ENCODE measurements at places on chromosomes 2 and 18. TPM values are rescaled to one million over a fixed set of nuclear protein-coding genes. Genes with fewer than 3 reads are reported as not detected.
A peak's percentile ranks its signal among the peaks of the same experiment; 100 is the strongest.

DNA sequence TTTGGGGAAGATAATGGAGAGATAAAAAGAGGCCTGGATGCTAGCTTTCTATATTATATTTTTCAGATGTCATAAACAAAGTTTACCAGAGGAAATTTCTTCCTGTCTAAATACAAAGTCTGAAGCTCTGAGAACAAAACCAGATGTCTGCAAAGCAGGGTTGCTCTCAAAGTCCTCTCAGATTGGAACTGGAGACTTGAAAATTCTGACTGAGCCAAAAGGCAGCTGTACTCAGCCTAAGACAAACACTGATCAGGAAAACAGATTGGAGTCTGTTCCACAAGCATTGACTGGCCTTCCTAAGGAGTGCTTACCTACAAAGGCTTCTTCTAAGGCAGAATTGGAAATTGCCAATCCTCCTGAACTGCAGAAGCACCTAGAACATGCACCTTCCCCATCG lies 25.1 kb downstream of the KDM3A start:
- no peak for DNase-seq

GRCh38 chr2:216888081-216888480 lies 28.2 kb upstream of the TNP1 start:
- no peak for DNase-seq

DNA sequence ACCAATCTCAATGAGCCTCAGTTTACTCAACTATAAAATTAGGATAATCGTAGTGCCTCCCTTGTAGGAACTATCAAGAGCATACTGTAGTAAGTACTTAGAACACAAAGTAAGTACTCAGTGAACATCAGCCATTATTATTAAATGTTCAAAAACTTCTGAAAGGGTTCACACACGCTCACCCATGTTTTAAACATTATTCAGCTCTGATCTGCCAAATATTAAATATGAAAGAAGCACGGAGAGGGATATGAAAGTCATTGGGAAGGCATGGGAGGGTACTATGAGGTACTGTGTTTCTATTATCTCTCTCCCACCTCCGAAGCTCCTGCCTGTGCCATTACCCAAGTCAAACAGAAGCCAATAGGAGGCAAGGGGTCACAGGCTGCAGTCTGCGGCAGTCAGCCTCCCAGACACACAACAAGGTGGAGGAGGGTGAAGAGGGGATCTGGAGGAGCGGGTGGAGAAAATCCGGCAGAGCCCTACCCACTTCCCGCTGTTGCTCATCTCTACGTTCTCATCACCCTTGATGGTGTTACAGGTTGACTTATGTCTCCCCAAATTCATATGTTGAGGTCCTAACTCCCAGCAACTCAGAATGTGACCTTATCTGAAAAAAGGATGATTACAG lies 2.0 kb upstream of the TBC1D8 start:
- DNase-seq = no peak

DNA sequence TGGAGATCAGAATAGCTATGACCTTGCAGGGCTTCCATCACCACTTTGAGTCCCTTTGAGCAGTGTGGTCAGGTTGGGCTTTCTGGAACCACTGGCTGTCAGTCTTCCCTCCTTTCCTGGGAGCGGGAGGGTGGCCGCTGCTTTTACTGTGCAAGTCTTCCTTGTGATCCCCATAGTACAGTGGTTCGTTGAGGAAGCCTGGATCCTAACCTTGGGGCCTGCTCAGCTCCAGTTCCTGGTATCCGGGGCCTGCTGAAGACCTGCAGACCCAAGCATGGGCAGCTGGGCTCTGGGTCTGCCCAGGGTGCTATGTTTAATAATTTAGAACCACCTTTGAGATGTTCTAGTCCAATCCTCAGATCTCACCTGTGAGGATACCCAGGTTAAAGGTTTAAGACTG lies 104.2 kb downstream of the CLIP4 start:
- DNase-seq = no peak

DNA sequence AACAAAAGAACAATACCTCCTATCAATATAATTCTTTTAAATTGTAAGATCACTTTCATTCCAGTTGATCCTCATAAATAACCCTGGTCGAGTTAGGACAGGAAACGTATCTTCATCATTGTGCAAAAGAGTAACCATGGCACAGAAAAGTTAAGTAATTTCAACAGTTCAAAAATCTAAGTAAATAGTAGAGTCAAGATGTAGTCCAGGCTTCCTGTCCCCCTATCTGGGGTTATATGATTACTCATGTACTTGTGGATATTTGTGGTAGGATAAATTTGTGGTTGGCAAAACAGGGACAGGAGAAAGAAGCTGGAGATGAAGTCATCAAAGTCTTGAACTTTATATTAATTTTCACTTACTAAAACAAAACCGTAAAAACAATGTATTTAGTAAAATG lies 772.6 kb downstream of the TSN start:
- DNase-seq = no peak

DNA sequence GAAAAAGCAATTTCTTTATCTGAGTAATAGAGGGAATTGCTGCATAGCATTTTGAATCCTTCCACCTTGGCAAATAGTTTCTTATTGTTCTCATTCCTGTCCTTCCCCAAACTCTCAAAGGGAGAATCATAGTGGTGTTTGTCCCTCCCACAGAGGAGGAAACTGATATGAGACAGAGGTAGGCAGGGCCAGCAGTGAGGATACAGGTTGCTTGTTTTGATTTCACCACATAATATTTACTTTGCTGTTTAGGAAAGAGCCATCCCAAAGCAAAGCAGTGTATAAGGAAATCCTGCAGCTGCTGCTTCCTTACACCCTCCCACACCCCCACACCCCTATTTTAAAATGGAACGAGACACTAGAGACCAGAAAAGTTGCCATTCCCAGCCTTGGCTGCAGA lies 195.3 kb downstream of the SETBP1 start:
- no peak for DNase-seq

GRCh38 chr18:26550998-26551694 lies 2.8 kb upstream of the KCTD1 start:
- peak; percentile 40 for DNase-seq

- DNase-seq = no peak
Measured at GRCh38 chr18:63808125-63808524, 32.9 kb downstream of the SERPINB7 start.

DNA sequence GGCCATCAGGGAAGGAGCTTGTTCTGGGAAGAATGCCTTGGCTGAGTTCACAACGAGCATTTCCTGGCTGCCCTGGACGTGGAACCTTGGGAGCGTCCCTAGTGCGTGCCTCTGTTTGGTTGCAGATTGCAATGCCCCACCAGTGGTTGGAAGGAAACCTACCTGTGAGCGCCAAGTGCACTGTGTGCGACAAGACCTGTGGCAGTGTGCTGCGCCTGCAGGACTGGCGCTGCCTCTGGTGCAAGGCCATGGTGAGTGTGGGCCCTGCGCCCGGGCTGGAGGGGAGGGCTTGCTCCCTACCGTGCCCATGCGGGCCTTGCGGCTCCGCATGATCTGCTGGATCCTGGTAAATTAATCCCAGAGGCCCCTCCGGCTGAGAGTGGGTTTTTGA lies 81.9 kb downstream of the DGKD start:
- DNase-seq = no peak

Gene KIDINS220
- 15.2 TPM for polyA plus RNA-seq

Gene CHMP1B
- 56.7 TPM for polyA plus RNA-seq
